ENCODE measurements at places on chromosomes 5 and 9.

DNA sequence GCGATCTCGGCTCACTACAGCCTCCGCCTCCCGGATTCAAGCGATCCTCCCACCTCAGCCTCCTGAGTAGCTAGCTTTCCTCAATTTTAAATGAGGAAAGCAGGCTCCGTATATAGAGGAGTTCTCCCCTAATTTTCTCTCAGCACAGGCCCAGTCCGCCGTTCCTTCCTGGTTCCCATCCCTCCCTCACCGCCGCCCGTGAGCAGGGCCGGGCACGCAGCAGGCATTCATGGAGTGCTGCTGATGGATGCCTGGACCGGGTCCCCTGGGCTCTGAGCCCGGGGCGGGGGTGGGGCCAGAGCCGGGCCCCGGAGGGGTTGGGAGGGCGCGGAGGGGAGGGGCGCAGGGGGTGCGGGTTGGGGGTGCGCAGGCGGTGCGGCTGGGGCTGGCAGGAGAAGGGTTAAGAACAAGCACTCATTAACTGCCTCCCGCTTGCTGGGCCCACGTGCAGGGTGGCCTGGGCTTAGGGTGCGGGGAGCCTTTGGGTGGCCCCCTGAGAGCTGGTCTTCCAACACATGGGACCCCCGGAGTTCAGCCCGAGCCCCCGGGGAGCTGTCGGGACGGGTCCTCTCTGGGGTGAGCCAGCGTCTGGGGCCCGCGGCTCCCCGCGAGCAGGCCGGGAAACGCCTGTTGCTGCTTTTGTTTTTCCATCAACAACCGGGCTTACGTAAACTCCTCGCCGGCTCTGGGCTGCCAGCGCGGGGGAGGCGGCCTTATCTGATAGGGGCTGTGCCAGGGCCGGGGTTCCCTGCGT, 33.7 kb downstream of the LHX2 start:
- DNase-seq = no peak

DNA sequence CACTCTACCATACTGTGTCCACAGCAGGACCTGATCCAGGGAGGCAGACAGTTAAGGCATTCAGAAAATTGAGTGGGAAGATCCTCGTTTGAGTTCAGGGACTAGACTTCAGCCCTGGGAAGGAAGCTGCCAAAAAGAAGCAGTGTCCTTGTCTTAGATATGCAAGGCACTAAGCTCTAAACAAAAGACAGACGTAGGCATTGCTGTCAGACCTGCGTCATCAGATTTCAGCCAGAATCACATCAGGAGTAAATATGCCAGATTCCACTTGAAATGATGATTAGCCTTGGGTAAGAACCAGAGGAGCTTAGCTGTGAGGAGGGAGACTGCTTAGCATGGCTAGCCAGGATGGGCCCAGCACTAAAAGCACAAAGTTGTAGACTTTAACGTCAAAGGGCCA, 56.7 kb downstream of the MAMDC2 start:
- no peak for DNase-seq

GRCh38 chr9:137785704-137786161, 91.8 kb upstream of the CACNA1B start:
- DNase-seq = no peak

DNA sequence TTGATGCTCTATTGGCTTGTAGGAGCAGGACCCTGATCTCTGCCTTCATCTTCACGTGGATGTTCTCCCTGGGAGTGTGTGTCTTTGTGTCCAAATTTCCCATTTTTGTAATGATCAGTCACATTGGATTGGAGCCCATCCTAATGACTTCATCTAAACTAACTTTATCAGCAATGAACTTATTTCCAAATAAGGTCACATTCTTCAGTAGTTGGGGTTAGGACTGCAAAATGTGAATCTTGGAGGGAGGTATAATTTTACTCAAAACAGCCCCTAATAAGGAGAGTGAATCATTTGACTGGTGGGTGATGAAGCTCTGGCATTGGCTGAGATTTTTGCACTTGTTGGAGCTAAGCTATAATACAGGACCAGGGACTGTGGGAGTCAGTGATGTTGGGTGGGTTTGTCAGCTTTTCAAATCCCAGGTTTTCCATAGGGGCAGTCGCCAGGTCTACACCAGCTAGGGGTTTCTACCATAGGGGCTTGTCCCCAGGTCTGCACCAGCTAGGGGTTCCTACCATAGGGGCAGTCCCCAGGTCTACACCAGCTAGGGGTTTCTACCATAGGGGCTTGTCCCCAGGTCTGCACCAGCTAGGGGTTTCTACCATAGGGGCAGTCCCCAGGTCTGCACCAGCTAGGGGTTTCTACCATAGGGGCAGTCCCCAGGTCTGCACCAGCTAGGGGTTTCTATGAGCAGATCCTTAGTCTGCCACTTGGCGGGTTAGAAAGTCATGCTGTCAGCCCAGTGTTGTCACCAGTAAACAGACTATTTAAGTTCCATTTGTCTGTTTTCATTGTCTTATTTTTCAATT, 382.6 kb upstream of the DAP start:
- no peak for DNase-seq

- peak; percentile 6 for DNase-seq
These were observed 35.3 kb downstream of the NDFIP1 start for GRCh38 chr5:142143878-142144277.

GRCh38 chr5:16588434-16589214, 28.2 kb downstream of the RETREG1 start:
- no peak for DNase-seq

GRCh38 chr5:123527190-123527589, 15.2 kb downstream of the CSNK1G3 start:
- no peak for DNase-seq
